CD4-positive, alpha-beta T cell treated with Interleukin-6 at 100 ng/mL for 8 hours (primary cell): ENCODE measurements at places on chromosomes 4 and X.

DNA sequence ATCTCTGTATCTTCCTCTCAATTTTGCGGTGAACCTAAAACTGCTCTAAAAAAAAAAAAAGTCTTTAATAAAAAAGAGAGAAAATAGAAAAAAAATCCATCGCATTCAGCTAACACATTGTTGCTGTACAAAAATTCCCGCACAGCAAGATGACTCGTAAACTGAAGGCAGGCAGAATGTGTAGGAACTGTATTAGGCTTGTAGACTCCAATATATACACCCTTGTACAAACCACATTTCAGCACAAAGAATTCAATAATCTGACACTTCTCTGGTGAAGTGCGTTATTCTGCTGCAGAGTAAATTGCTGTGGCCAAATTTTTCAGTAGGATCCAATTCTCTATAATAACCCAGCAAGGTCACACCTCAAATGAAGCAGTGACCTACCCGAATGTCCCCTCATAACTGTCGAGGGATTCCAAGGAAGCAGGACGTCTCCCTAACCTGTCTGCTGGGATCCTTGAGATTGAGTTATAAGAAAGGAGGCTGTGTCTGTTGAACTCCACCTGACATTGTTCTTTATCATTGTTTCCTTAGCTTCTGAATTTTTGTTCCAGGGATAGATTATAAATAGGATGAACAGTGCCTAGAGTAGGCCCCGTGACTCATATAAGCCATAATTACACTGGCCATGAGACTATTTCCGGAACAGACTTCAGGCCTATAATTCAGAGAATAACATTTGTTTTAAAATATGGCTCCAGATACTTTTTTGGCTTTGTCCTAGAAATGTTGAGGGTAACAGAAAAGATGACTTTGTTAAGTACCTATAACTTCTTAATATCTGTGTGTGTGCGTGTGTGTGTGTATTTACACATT lies 348.3 kb downstream of the PCDH7 start:
- no peak for DNase-seq

- no peak for DNase-seq
These were observed 7.3 kb upstream of the MAGEE1 start for GRCh38 chrX:76420237-76420636.

- DNase-seq: no peak
These were observed 43.9 kb downstream of the CYSLTR1 start for GRCh38 chrX:78283511-78283910.

GRCh38 chr4:1991596-1992434 lies 17.0 kb downstream of the NELFA start:
- no peak for DNase-seq

GRCh38 chrX:24487571-24487970 lies 22.5 kb downstream of the PDK3 start:
- no peak for DNase-seq

DNA sequence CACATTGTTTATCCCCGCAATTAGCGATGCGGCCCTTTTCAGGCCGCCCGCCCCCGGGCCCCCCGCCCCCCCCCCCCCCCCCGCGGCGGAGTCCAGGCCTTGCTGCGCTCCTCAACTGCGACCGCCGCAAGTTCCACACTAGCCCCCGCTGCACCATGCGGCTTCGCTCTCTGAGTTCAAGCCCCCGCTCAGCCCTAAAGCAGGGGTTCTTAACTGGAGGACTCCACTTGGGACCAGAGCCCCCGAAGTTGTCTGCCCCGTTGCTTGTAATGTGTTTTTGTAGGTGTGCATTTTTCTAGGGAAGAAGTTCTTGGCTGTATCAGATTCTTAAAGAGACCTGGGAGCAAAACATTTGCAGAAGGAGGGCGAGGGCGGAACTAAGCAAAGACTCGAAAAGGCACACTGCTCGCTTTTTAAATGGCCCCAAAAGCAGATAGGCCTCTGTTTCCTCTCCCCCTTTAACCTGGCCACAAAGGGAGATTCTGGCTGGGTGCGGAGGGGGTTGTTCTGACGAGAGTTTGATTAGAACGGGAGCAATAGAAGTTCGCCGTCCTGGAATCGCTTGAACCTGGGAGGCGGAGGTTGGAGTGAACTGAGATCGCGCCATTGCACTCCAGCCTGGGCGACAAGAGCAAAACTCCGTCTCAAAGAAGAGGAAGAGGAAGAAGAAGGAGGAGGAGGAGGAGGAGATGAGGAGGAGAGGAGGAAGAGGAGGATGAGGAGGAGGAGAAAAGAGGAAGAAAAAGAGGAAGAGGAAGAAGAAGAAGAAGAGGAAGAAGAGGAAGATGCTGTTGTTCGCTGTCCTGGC lies 2.3 kb upstream of the MSX1 start:
- DNase-seq: no peak

GRCh38 chr4:127631420-127631819 lies 1.3 kb upstream of the INTU start:
- DNase-seq: no peak

DNA sequence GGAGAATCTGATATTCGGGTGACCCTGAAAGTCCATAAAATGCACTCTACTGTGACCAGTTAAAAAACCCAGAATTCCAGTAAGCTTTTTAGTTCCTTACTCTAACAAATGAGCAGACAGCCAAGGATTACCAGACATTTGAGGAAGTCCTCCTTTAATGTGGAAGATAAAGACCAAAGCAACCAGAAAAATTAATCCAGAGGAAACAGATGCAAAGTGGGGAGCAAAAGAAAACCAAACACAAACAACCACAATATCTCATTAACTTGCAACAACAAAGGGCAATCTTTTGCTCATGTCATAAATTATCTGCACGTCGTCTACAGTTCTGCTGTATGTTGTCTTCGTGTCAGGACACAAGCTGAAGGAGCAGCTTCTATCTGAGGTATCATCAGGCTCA lies 164.4 kb downstream of the PJA1 start:
- no peak for DNase-seq

DNA sequence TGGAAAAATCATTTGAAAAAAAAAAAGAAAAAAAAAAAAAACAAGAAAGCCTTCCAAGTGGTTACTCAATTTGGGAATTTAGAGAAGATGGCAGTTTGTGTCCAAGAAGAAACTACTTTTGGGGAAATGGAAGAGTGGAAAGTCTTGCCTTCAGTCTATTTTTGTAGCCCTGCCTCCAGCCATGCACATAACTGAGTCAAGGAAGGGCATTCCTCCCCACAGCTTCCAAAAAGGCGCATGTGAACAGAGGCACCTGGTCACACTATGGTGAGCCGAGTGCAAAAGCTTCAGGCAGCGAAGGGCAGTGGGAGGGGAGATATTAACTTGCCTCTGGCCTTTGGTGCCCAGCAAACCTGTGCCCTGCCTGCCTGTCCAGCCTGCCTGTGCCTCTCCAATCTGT lies 163.7 kb downstream of the SMIM20 start:
- no peak for DNase-seq

GRCh38 chrX:120315776-120316175 lies 4.5 kb upstream of the TMEM255A start:
- no peak for DNase-seq

DNA sequence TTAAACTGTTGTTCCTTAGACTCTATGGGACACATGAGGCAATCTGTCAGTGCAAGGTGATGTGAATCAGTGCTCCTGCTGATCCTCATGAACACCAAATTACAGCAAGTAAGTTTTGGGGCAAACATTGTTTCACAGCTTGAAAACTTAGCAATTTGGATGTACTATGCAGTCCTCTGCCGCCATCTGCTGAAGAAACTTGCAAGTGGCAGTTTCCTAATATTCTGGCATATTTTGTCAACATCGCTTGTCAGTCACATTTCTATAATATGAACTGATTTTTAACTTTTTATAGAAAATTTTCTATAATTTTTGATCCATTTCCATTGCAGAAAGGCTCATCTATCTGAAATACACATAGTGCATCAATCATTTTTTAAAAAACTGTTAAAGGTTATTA lies 56.3 kb downstream of the ZAR1 start:
- no peak for DNase-seq

DNA sequence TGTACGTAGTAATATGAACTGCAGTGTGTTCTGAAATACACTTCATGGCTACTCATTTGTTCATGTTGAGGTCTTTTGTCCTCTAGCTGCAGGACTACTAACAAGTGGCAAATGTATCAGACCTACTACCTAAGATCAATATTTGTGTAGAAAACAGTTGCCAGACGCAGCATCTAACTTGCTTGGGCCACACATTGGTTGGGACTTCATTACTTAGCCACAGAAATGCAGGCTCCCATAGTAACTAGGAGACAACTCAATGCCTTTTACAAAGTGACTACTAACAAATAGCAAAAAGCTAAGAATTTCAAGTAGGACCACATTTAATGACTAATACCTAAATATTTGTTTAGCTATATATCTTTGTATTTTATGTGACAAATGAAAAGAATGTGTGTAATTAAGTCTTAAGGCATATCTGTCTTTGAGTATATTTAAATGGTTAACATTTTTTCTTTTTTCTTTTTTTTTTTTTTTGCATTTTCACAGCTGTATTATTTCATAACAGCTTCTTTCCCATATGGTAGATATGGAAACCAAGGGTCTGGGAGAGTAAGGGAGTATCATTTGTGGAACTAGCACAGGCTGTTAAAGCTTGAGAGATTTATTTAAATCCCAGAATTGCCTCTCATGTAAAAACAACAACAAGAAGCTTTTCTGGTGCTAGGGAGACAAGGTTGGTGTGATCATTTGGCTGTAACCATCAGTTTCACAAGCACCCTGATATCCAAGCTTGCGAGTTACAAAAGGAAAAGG lies 2.7 kb downstream of the CT47C1 start:
- DNase-seq: no peak

DNA sequence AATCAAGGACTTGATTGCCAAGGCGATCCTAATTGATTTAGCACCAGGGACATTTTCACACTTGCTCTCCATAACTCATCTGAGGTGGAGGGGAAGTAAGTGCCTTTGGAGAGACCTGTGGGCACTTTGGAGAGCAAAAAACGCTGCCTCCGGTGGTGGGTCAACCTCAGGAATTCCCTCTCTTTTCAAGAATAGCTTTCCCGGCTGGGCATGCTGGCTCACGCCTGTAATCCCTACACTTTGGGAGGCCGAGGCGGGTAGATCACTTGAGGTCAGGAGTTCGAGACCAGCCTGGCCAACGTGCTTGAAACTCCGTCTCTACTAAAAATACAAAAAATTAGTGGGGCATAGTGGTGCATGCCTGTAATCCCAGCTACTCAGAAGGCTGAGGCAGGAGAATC lies 49.2 kb downstream of the PRPS1 start:
- no peak for DNase-seq

DNA sequence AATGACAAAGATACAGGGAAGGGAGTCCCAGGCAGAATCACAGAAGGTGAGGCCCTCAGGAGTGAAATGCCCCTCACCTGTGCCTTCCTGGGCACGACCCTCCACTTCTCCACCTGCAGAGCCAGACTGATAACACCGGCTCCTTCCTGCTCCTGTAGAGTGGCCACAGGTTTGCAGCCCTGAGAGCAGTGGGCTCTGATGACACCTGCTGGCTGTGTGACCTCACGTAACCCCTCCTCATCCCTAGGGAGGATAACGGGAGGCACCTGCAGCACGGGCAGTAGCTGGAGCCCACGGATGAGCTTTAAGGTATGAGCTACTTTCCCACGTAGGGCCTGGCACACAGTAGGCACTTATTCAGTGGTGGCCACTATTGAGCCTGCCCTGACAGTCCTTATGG lies 25.5 kb upstream of the MAN2B2 start:
- no peak for DNase-seq

- no peak for DNase-seq
These were observed 543.8 kb upstream of the DIAPH2 start for GRCh38 chrX:96140796-96141195.

- no peak for DNase-seq
These were observed 39.9 kb downstream of the RAB40AL start for GRCh38 chrX:102976793-102977495.

DNA sequence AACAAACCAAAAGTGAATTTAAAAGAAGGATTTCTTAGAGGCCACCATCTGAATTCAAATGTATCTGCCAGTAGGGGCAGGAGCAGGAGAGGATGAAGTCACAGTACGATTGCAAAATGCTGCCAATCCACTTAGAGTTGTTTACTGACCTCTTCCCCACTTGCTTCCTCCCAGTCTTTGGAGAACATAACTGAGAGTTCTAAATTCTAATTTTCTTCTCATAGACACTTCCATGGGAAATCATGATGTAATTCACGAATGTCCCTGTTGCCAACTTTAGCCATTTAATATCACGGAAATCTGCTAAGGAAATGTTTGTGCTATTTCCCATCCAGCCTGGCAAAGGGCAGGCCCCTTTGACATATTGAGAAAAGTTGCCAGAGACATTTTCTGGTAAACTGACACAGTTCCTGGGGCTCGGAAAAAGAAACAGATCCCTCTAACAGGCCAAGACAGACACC lies 33.6 kb upstream of the NOCT start:
- no peak for DNase-seq

GRCh38 chrX:134948333-134949241 lies 42.2 kb upstream of the SMIM10 start:
- DNase-seq: no peak

- no peak for DNase-seq
These were observed 162.1 kb downstream of the PCDH18 start for GRCh38 chr4:137370206-137370633.

GRCh38 chrX:682892-683291 lies 52.3 kb downstream of the SHOX start:
- no peak for DNase-seq

DNA sequence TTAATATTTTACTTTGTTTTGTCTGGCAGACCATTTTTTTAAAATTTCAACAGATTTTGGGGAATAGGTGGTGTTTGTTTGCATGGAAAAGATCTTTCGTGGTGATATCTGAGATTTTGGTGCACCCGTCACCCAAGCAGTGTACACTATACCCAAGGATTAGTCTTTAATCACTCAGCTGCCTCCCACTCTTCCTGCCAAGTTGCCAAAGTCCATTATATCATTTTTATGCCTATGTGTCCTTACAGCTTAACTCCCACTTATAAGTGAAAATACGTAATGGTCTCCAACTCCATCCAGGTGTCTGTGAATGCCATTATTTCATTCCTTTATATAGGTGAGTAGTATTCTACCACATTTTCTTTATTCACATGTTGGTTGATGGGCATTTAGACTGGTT lies 281.7 kb upstream of the GK2 start:
- no peak for DNase-seq

- DNase-seq: no peak
These were observed 135.8 kb upstream of the NOCT start for GRCh38 chr4:138879757-138880156.

- no peak for DNase-seq
These were observed 425.7 kb downstream of the GPAT3 start for GRCh38 chr4:83961575-83961974.
